ENCODE measurements at places on chromosomes 12 and 14.

GRCh38 chr12:109715310-109716091 is 1.9 kb downstream of the FAM222A start:
- no peak for DNase-seq

GRCh38 chr12:24537083-24537860 is 411.6 kb downstream of the BCAT1 start:
- no peak for DNase-seq

DNA sequence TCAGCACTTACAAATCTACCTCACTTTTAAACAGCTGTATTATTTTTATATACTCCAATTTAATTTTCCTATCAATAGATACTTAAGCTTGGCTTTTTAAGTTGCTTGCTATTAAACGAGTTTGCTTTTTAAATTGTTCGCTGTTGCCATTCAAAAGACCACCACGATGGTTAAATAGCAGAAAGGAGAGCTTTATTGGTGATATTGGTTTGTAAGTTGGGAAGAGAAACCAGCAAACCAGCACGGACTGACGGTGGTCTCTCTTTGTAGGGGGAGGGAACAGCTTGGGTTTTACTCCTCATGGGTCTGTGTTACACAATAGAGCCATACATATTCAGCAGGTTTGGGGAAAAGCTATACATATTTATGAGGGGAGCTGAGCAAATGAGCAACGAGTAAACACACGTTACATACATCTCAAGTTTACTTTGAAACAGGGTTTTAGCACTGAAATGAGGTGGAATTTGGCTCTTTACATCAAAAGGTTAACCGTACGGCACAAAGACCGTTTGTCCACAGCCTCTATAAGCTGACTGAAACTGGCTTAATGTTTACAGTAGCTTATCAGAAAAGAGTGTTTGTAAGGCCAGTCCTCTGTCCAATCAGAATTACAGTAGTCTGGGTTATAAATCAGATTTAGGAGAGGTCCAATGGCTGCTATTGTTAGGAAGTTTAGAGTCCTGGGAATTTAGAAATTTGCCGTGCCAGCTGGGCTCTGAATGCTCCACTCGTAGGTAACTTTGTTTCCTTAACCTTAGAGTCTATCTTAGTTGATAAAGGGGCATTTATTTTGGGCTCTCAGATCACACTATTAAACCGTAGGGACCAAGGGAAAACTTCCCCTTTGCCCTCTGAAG is 69.7 kb upstream of the DHRS4 start:
- no peak for DNase-seq

GRCh38 chr12:58833853-58834252 is 86.5 kb downstream of the LRIG3 start:
- DNase-seq: no peak

DNA sequence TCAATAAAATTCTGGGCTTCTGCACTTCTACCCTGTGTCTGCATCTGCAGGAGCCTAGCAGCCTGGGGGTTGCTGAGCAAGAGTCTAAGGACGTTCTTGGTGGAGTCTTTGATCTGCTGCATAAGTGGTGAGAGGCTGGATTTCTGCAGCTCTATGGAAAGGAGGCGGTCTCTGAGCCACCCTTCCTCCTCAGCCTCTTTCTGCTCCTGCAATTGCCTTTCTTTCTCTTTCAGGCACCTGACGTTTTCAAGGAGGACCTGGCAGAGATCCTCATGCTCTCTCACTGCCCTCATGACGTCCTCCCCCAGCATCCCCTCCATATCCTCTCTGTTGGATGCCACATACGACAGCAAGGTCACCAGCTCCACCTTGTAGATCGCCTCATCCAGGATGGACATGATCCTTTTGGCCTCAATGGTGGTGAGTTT is 13.6 kb upstream of the TPCN1 start:
- DNase-seq: no peak

Measured in AG08395 (cell line).